T-helper 17 cell (primary cell): ENCODE measurements at places on chromosomes 4 and X. TPM values are rescaled to one million over a fixed set of nuclear protein-coding genes. Genes with fewer than 3 reads are reported as not detected.

Gene TMEM150C
- 0.15 TPM for total RNA-seq

Gene SCML1
- total RNA-seq, result 9.9 TPM

Gene MAGEB5
- total RNA-seq, result not detected

Gene FAM241A
- total RNA-seq, result 3.7 TPM

Gene JADE3
- total RNA-seq, result 0.50 TPM

Gene GK2
- total RNA-seq, result not detected

Gene NIPAL1
- 1.7 TPM for total RNA-seq

Gene TBC1D25
- total RNA-seq, result 23.2 TPM

DNA sequence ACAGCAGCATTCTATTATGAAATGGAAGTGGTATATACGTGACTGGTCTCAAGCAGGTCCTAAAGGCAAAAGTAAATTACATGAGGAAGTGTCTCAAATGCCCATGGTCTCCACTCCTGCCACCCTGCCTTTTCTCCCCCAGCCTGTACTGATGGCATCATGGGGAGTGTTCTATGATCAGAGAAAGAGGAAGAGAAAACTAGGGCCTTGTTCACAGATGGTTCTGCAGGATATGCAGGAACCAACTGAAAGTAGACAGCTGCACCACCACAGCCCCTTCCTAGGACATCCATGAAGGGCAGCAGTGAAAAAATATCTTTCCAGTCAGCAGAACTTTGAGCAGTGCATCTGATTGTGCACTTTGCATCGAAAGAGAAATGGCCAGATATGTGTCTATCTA lies 901.5 kb downstream of the ARAP2 start:
- no peak for DNase-seq
- H3K4me3 ChIP-seq, result no peak overlapping the region
- H3K36me3 ChIP-seq, result no peaks in the 10 kb centered on the region

- no peaks in the 10 kb centered on the region for H3K4me1 ChIP-seq
- H3K27ac ChIP-seq, result no peak overlapping the region
- H3K4me3 ChIP-seq, result no peak overlapping the region
- DNase-seq, result no peak
- H3K27me3 ChIP-seq, result peaks cover 14% of the 10 kb centered on the region
- no peaks in the 10 kb centered on the region for H3K36me3 ChIP-seq
Observed at GRCh38 chr4:150061086-150061776, 17.0 kb upstream of the DCLK2 start.

- no peaks in the 10 kb centered on the region for H3K36me3 ChIP-seq
- H3K4me3 ChIP-seq, result no peak overlapping the region
- no peak for DNase-seq
- peaks cover 2% of the 10 kb centered on the region for H3K4me1 ChIP-seq
- no peak overlapping the region for H3K27ac ChIP-seq
- peaks cover 3% of the 10 kb centered on the region for H3K27me3 ChIP-seq
Observed at GRCh38 chr4:101850698-101851097, 60.2 kb downstream of the BANK1 start.

GRCh38 chr4:39614487-39615162 lies 24.0 kb downstream of the SMIM14 start:
- DNase-seq, result no peak
- H3K4me1 ChIP-seq, result peaks cover 3% of the 10 kb centered on the region
- no peak overlapping the region for H3K27ac ChIP-seq
- no peak overlapping the region for H3K4me3 ChIP-seq
- no peaks in the 10 kb centered on the region for H3K27me3 ChIP-seq

GRCh38 chrX:11293113-11293512 lies at the start of gene AMELX:
AMELX (plus strand) TSS chrX:11293413; CDS start chrX:11294789, 1,376 bp downstream.
- H3K4me3 ChIP-seq, result no peak within 1 kb of the TSS
- no peak for DNase-seq
- no peaks in the 10 kb centered on the region for H3K27me3 ChIP-seq
- H3K36me3 ChIP-seq, result no peaks in the 10 kb centered on the region

GRCh38 chrX:7960246-7960645 lies 33.0 kb upstream of the PNPLA4 start:
- H3K27me3 ChIP-seq, result no peaks in the 10 kb centered on the region
- DNase-seq, result no peak
- peaks cover 2% of the 10 kb centered on the region for H3K36me3 ChIP-seq
- H3K27ac ChIP-seq, result no peak overlapping the region

- peaks cover 2% of the 10 kb centered on the region for H3K4me1 ChIP-seq
- peaks cover 8% of the 10 kb centered on the region for H3K27me3 ChIP-seq
- H3K4me3 ChIP-seq, result no peak overlapping the region
- H3K36me3 ChIP-seq, result peaks cover 3% of the 10 kb centered on the region
Observed at GRCh38 chr4:1538941-1539772, 132.9 kb upstream of the NKX1-1 start.

DNA sequence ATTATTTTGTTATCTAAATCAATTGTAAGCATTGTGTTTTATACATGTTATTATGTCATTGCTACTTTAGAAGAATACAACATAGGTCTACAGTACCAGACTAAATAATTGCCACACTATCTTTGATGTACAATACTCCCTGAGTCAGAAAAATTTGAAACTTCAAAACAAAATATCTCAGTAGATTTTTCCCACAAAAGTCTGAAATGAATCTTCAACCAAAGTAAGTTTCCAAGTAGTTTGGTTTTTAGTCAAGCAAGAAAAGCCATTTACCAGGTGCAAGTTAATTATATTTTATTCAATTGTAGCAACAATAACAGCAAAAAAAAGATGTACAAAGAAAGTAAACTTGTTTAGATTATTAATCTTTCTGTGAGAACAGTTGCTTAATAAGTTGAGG lies 11.4 kb upstream of the PARM1 start:
- no peak overlapping the region for H3K4me3 ChIP-seq
- no peak overlapping the region for H3K27ac ChIP-seq
- H3K4me1 ChIP-seq, result no peaks in the 10 kb centered on the region
- no peaks in the 10 kb centered on the region for H3K36me3 ChIP-seq
- DNase-seq, result no peak
